Activated T-cell treated with anti-CD3 and anti-CD28 coated beads for 4 hours (primary cell): ENCODE measurements at places on chromosomes 3 and 15.

- no peak for DNase-seq
Measured at GRCh38 chr3:45219694-45220093, 6.4 kb downstream of the TMEM158 start.

GRCh38 chr3:149906036-149906435 is 64.7 kb downstream of the PFN2 start:
- no peak for DNase-seq

- no peak for DNase-seq
Measured at GRCh38 chr3:126018995-126019394, 50.0 kb downstream of the ROPN1B start.

DNA sequence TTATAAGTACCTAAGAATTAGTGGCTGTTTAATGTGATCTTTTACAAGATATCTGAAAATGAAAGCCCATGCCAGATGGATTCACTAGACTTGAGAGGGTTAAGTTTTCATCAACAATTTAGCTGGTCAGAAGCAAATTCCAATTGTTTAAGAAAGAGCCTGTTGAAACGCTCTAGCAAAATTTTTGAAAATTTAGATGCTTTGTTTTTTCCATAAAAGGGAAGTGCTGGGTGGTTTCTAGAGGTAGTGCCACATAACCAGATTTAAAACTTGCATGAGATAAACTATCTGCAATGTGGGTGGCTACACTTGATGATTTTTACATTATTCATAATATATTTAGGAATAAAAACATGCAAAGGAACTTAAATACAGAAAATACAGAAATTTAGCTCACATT is 48.5 kb upstream of the SKIL start:
- no peak for DNase-seq

GRCh38 chr3:30526031-30526430 is 80.4 kb upstream of the TGFBR2 start:
- DNase-seq = no peak
